ENCODE measurements at places on chromosomes 11 and 22.

DNA sequence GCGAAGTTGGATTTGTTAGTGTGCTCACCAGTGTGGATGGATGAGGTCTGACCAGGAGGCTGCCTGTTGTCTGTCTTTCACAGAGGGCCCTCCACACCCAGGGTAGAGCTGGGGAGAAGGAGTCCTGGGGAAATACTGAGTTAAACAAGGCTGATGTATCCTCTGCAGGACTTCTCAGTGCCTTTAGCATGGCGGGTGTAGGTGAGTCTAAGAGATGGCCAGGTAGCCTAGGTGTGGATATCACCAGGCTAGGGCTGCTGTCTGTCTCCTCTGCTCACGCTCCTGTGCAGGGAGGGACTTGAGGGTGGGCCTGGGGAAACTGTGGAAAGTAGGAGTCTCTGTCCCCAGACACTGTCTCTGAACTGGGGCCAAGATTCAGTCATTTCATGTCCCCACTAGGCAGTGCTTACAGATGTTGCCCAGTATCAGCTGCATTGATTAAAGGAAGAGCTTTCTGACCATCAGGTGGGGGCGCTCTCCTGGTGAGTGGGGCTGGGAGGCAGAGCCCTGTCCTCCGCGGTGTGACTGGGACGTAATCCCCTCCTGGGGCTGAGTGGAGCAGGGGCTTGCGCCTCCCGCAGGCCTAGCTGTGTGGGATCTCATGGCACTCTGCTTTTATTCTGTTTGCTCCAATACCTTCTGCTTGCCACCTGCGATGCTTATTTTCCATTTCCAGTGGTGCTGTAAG is 35.5 kb upstream of the CCDC188 start:
- DNase-seq: peak; percentile 42

GRCh38 chr11:89381094-89381493 is 110.1 kb downstream of the NOX4 start:
- DNase-seq: no peak

- no peak for DNase-seq
Observed at GRCh38 chr11:116427903-116428637, 344.7 kb downstream of the BUD13 start.

GRCh38 chr11:95684701-95685100 is 104.9 kb downstream of the FAM76B start:
- DNase-seq: no peak

DNA sequence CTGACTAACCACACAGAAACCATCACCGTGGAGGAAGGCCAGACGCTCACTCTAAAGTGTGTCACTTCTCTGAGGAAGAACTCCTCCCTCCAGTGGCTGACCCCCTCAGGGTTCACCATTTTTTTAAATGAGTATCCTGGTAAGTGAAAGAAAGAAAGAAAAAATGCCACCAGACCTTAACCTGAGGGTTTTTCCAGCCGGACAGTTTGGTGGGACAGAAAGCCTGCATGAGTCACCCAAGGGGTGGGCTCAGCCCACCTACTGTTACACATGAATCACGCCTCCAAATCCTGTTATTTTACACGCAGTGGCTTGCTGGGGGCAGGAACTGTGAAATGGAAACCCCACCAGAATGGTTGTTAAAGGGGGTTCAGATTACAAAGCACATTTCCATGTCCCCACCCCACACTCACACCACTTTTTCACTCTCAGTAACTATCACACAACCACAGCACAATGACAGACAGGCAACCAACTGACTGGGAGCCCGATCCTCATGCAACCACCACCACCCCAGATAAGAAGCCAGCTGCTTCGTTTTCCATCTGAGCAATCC is 11.9 kb downstream of the CRTAM start:
- no peak for DNase-seq

DNA sequence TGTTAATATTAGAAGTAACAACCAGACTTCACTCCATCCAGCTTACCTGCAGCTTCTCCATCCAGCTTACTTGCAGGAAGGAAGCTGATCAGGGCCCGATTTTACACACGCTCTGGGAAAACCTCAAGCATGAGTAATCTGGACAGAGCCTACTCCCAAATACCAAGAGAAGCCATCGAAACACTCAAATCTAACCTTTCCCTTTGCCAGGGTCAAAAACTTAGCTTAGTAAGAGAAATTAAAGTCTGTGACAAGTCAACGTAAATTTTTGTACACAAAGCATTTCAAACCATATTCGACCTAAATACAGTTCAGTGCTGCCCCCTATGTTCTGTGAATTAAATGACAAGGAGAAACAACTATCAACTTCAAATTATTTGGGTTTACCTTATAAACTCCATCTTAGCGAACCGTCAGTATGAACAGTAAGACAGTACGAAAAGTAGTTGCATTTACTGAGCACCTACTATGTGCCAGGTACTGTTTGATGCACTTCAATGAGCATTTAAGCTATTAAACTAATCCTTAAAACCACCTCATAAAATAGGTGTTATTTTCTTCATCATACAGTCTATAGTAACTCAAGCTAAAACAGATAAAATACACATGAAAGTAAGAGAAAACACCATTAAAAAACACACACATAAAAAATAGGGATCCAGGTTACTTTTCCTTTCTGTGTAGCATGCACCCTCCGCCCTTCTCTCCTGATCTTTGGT is 36.9 kb downstream of the ARFGAP3 start:
- DNase-seq: no peak

DNA sequence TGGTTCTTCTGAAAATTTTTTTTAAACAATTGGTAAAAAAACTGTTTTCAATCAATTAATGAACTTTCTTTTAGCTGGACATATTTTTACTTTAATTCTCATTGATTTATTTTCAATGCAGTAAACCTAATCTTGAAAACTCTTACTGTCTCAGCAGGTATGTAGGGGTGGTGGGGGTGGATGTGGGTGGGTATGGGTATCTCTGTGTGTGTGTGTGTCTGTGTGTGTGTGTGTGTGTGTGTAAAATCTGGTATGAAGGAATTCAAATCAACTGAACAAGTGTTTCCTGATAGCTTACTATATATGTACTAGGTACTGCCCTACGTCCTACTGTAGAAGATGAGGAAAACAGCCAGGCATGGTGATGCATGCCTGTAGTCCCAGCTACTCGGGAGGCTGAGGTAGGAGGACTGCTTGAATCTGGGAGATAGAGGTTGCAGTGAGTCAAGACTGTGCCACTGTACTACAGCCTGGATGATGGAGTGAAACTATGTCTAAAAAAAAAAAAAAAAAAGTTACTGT is 75.5 kb downstream of the MRTFA start:
- DNase-seq: no peak

DNA sequence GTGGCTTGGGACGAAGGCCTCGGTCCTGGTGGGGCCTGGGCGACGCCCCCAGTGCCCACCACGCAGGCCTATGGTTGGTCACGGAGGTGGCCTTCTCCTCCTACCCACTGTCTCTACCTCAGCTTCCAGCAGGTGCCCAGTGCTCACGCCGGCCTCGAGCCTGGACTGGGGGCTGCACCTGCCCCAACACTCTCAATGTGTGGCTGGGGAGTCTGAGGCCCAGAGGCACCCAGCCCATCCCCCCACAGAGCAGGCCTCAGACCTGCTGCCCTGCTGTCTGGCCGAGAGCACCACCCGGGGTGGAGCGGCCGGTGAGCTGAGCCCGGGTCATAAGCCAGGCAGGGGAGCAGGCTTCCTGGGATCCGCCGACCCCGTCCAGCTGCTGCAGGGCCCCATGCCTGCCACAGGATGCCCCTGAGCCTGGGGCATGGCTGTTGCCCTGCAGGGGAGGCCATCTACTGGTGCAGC is 28.6 kb upstream of the MUC5AC start:
- no peak for DNase-seq

- no peak for DNase-seq
Observed at GRCh38 chr11:134412203-134413042, at the start of gene B3GAT1. Gene B3GAT1, minus strand, starts transcription at chr11:134412242. Its CDS starts 24,583 bp downstream, at chr11:134387659.

GRCh38 chr11:76391021-76391420 is 9.9 kb downstream of the GVQW3 start:
- no peak for DNase-seq

DNA sequence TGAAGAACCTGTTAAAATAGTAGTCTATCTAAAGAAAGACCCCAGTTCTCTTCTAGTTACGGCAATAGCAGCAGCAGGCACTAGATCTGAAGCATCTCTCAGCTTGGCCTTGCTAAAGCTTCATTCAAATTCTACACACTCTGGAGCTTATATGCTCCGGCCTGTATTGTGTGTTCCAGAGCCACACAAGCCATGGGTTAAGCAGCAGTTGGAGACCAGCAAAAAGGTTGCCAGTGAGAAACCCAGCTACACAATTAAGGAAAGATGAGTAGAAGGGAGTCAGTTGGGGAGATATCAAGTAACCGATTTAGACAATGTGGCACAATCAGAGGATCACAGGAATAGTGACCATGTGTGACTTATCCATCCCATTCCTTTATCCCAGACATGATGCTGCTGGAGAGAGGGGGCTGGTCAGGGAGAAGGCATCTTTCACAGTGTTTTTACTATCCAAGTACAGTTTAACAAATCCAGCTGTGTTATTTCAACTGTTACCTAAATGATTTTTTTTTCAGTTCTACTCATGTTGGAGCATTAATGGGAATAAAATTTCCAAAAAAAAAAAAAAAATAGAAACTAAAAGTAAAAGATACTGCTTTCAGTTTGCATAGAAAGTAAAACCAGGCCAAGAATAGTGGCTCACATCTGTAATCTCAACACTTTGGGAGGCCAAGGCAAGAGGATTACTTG is 41.0 kb downstream of the PAX6 start:
- no peak for DNase-seq

DNA sequence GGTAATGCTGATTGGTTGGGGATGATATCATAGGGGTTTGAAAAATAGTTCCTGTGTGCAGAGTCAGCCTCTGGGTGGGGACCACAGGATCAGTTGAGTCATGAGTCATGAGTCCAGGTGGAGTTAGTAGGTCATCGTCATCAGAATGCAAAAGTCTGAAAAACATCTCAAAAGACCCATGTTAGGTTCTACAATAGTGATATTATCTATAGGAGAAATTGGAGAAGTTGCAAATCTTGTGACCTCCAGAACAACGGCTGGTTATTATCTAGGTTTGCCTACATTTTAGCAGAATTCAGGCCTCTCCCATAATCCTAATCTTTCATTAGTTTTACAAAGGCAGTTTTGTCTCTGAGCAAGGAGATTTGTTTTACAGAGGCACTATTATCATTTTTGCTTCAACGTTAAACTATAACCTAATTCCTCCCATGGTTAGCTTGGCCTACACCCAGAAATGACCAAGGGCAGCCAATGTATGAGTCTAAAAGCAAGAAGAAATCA is 38.9 kb downstream of the MS4A2 start:
- no peak for DNase-seq

GRCh38 chr22:32233091-32233490 is 22.1 kb downstream of the SLC5A4 start:
- DNase-seq: no peak

DNA sequence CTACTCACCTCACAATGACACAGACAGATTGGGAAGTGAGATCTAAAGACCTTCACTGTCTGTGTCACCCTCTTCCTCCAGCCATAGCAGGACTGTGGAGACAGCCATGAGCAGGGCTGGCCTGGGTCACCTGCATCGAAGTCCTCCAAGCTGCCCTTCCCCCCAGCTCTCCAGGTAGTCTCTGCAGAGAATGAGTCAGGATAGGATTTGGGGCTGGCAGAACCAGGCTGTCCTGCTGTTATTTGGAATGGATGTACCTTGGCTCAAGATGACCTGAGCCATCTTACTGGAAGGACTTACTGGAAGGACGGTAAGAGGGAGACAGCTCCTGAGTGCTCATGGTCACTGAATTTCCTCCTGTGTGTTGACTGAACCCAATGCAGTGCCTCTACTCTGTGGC is 29.2 kb downstream of the GGTLC2 start:
- DNase-seq: no peak
